NCI-H1105 (cell line): ENCODE measurements at places on chromosomes 5 and 9.

DNA sequence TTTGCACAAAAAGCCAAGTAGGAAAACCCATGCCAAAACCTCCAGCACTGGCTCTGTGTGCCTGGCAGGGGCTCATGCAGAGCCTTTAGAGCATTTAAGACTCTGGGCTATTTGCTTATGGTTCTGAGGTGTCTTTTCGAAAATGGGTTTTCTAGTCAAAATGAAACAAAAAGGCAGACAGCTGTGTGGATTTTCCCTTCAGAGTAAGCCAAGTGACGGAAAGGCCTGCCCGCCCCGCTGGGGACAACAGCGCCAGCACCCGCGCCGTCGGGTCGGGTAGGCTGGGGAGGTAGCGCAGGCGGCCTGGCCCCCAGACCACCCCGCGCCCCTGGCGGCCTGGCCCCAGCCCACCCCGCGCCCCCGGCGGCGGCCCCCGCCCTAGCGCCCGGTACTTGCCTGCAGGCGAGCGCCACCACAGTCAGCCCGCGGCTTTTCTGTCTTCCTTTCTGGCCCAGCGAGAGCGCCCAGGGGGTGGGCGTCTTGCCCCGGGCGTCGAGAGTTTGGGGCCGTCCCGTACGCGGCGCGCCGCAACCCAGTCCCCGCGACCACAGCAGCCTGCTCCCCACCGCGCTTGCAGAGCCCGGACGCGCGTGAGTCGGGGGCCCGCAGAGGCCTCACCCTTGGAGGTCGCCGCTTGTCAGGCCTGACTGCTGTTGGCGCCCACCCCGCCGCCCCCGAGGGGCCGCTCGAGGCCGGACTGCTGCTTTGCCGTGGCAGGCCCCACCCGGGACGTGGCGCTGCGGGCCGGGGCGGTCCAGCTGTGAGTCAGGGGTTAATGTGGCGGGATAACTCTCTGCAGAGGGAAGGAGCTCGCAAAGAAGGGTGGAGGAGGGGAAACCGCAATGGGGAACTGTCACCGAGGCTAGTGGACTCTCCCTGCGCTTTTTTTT is at the start of gene TICAM2:
TICAM2 (minus strand) TSS at position 779 of the 890 bp plus-strand sequence. CDS start 21,223 bp downstream, outside the sequence.
- DNase-seq, result no peak

DNA sequence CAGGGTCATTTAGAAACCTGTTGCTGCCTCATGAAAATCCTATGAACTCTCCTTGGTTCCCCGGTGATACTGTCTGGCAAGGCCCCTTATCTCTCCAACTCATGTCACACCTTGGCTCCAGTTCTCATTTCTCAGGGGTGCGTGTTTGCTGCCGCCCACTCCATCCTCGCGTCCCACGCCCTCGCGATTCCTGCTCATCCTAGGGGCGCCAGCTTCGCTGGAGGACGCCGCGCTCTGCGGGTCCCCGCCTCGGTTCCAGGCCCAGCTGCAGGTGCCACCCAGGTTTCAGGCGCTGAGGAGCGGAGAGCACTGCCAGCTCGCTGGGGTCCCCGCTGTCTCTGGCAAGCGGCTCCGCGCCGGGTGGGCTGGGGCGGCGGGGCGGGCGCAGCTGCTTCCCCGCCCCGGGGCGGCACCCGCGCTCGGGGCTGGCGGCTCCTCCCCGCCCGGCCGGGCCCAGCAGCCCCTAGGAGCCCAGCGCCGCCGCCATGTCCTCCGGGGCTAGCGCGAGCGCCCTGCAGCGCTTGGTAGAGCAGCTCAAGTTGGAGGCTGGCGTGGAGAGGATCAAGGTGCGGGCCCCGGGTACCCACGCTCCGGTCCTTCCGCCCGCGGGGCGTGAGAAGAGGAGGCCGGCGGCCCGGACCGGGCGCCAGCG is at the start of gene GNG10:
GNG10 (plus strand) TSS at position 456 of the 652 bp plus-strand sequence; CDS start at position 486, 30 bp downstream.
- peak; percentile 35 for DNase-seq

- DNase-seq, result peak; percentile 83
These were observed at the start of gene BARX1 for GRCh38 chr9:93955111-93955980. Gene BARX1, minus strand, starts transcription at chr9:93955355. Its CDS starts 209 bp downstream, at chr9:93955146.

DNA sequence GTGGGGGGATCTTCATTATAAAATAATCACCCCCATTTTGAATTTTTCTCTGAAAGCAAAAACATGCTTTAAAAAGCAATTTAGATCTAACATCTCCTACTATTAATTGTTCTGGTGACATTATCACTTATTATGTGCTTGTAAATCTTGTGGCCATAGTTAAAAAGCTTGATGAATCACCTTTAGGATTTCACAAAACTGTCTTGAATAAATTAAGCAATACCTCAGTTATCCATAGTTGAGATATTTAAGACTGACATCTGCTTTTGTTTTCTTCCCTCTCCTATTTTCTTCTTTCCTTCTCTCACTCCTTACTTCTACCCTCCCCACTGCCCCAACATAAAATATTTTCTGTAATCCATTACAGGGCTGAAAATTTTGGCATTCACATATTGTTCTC is 84.8 kb downstream of the SLC1A3 start:
- DNase-seq, result no peak

- DNase-seq, result no peak
These were observed 45.7 kb downstream of the PRRC1 start for GRCh38 chr5:127563136-127563535.

GRCh38 chr9:114680259-114681001 is 1.6 kb downstream of the TEX48 start:
- no peak for DNase-seq

GRCh38 chr5:178695556-178695955 is 34.9 kb downstream of the ZNF354A start:
- DNase-seq, result no peak

DNA sequence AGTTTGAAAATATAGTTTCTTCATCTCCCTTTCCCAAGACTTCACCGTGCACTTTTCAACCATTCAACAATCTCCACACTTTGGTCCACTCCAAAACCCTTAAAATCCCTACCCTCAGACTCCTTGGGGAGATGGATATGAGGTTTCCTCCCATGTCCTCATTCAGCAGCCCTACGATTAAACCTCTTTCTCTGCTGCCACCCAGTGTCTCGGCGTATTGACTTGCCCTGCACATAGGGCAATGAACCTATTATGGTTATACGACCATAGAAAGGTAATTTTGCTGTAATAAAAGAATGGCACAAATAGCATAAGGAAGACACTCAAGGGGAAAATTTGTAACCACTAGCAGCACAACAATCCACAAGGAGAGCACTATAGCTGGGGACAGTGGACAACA is 803.5 kb downstream of the TLE1 start:
- no peak for DNase-seq

- peak; percentile 92 for DNase-seq
These were observed 661 bp downstream of the NSMF start for GRCh38 chr9:137458194-137459151.

GRCh38 chr9:14183001-14183400 is 130.9 kb downstream of the NFIB start:
- DNase-seq, result no peak

DNA sequence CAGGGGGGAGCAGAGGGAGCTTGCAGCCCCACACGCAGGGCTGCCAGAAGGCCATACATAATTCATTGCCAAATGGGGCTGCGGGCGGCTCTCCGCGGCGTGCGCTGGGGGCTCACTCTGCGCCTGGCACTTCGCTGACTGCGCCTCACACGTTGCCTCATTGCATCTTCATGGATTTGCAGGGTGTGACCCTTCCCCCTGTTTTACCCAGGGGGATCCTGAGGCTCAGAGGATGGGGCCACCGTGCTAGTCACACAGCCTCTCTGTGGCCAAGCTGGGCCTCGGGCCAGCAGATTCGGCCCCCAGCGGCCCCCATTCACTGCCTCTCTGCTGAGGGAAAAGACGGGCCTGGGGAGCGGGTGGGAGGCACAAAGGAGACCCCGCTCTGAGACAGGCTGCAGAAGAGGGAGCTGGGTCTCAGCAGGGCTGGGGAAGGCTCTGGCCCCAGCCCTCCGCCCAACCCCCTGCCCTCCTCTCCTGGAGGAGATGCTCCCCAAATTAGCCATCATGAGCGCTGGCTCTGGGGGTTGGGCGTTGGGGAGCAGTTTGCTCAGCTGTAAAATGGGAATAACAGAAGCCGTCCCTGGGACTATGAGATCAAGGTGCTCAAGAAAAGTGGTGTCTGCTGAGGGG is 115.5 kb downstream of the C9orf50 start:
- no peak for DNase-seq

DNA sequence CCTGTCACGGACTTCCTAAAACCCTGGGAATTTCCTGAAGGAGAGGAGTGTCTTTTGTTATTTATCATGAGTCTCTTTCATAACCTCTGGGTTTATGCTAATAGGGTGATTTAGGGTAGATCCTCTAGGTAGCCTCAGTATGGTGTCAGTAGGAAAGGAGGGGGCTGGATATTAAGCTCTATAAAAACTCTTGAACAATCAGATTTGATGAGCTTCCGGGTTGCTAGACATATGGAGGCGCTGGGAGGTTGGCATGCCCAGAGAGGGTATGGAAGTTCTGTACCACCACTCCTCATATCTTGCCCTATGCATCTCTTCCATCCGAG is 15.6 kb upstream of the PTBP3 start:
- DNase-seq, result no peak

DNA sequence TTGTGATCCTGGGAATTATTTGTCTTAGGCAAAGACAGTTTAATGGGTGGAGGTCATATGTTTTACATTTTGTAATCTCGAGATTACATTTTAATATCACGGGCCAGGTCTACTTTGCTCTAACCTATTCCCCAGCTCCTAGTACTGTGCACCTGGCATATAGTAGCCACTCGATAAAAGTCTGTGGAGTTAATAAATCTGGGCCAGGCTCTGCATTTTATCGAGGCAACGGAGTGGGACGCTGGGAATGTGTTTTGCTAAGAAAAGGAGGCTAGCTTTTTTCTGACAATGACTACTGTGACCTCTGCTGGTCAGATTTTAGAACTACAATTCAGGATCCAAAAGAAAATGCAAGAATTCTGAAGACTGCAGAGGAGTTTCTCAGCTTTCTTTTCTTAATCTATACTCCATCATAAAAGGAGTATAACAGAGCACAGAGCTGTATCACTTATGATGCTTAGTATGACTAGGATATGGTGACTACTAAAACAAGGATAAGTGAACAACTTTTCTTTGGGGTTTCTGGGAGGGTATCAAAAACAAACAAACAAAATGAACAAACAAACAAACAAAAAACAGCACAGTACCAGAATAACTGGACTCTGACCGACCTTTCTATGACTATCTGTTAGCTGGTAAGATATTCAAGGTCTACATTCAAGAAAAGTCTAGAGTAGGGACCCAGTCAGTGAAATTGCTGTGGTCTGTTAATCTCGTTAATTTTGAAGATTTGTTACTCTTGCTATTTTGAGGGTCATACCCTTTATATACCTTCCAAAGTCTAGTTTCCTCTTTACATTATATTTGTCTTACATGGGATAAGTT is 46.1 kb upstream of the CER1 start:
- peak; percentile 52 for DNase-seq

DNA sequence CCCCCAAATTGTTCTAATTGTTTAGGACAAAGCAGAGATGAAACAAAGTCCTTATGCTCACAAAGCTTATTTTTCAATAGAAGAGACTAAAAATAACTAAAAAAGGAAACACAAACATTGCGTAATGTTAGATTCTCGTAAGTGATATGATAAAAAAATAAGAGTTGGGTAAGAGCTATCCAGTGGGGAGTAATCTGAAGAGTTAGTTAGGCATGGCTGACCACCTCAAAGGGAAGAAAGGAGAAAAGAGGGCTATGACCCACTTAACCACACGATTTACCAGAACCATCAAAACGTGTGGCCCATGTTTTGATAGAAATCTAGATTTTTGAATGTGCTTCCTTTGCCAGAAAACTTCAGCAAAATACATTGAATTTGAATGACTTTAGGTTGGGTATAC is 1296.8 kb upstream of the NUDT12 start:
- DNase-seq, result no peak

DNA sequence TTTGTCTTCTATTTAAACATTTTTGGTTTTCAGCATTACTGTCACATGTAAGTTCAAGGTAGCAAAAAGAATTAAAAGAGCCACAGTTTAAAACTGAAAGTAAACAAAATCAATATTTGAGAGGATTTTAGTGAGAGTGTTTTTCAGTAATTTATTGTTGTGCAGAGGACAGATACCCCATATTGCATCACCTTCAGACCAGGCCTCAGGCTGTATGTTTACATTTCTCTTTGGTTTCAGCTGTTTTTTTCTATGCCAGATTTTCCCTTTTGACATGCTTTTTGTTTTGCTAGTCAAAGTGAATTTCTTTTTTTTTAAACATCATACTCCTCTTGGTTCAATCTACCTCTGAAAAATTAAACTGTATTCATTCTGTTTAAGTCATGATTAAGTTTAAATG is 47.2 kb downstream of the MAST4 start:
- no peak for DNase-seq

DNA sequence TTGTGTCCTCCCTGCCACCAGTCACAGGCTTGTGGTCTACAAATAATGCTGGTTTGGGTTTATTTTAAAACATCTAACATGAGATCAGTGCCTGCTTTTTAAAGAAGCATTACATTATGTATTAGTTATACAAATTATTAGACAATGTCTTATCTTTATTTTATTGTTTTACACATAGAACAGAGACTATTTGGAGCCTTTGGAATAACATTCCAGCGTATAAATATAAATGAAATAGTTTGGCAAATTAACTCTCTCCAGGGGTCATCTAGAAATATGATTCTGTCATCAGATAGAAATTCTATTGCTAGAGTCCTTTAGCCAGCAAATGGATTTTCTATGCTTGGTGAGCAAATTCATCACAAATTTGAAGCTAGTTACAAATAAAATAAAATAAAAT is 22.4 kb downstream of the MAP1B start:
- no peak for DNase-seq

DNA sequence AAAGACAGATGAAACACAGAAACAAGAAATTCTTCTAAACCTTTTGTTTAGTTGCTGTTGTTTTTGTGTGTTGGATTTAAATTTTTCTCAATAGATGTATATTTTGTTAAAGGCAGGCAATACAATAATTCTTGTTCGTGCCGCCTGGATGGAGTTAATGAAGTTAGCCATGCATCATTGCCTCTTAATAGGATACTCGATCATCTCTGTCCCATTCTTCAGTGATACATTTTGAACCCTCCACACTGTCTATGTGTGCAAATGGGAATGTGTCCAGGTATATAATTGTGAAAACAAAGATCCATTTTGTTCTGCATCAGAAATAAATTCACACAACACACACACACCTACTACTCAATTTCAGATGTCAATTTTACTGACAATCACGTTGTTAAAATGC is 186.6 kb upstream of the ADAMTS16 start:
- DNase-seq, result no peak

DNA sequence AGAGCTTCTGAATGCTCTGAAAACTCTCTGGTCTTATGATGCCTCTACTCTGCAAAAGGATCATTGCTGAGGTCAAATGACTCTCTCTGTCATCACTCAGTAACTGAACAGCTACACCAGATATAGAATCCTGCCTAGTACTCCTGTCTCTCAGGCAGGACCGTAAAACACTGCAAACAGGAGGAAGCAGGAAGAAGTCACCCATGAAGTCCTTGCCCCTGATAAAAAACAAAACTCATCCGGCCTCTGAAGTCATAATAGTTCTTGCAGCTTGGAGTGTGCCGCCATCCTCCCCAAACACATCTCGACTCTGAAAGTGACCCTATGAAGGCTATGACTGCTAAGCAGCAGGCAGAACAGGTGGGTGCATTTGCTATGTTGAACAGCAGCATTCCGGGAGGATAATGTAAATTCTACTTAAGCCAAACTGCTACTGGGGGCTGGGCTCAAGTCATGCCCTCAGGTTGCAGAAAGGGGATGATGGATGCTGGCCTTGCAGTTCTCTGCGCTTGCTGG is 81.9 kb upstream of the FAM169A start:
- no peak for DNase-seq
